Activated gamma-delta T cell treated with Interleukin-2 at 50 U/mL for 16 hours (primary cell): ENCODE measurements at places on chromosomes 11 and 22.
A peak's percentile ranks its signal among the peaks of the same experiment; 100 is the strongest.

- no peak for DNase-seq
Measured at GRCh38 chr11:133337193-133337592, 195.1 kb downstream of the OPCML start.

- peak; percentile 3 for DNase-seq
Measured at GRCh38 chr11:2771758-2772466, 72.1 kb upstream of the KCNQ1OT1 start.

DNA sequence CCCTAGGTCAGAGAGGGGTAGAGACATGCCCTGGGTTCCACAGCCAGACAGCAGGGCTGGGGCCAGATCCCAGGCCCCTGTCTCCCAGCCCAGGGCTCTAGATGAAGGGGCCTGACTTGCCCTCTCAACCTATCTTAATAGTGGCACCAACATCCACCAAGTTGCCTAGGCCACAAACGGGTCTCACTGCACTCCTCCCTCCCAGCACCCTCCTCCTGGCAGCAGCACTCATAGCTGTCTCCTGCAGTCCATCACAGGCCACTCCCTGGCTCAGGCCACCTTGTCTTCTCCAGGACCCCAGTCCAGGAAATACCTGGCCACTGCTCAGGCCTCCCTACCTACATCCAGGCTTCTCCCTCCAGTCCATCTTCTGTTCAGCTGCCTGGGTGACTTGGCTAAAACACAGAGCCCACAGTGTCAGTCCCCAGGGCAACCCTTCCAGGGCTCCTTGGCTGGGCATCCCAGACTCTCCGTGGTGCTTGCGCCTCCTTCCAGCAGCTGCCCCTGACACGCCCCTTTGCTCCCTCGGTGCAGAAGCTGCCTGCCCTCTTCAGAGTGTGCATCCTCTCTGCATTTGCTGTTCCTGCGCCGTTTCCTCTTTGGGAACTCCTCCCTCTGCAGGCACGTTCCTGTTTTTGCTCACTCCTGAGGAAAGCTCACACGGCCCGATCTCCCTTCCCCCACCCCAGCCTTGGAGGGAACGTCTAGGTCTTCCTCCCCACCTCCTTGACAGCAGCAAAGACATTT lies 40.5 kb downstream of the LRRC32 start:
- no peak for DNase-seq

DNA sequence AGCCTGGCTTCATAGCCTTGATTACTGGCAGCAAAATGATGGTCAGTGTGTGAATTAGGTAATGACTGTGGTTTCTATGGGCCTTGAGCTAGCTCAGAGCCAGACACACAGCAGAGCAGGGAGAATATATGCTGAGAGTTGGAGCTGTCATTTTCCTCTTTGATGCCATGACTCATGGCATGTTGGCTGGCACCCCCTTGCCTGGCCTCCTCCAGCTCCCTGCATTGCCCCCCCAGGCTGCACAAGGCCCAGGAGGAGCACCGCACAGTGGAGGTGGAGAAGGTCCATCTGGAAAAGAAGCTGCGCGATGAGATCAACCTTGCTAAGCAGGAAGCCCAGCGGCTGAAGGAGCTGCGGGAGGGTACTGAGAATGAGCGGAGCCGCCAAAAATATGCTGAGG lies 20.3 kb upstream of the RRM1 start:
- no peak for DNase-seq

DNA sequence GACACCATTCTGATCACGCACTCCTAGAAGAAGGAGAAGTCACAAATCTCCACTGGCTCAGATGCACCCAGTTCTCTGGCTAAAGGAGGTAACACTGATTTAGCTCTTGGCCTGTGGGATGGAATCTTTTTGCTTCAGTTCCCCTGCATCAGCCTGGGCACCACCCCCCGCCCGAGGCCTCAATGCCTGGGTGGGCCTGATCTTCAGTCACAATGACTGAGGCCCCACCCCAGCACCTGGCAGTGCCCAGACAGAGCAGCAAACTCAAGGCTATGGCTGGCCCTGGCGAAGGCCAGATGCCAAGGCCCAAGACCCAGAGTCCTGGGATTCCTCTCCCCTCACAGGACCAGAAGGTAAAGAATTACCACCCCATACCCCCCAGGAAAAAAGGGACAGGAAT lies 5.0 kb downstream of the CYB561A3 start:
- DNase-seq = no peak

DNA sequence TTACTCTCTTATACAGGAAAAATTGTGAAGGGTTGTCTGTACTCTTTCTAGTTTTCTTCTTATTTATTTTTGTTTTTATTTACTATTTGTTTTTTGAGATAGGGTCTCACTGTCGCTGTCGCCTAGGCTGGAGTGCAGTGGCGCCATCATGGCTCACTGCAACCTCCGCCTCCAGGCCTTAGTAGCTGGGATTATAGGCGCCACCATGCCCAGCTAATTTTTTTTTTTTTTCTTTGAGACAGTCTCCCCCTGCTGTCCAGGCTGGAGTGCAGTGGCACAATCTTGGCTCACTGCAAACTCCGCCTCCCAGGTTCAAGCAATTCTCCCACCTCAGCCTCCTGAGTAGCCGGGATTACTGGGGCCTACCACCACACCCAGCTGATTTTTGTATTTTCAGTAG lies 18.4 kb downstream of the CUL5 start:
- no peak for DNase-seq

DNA sequence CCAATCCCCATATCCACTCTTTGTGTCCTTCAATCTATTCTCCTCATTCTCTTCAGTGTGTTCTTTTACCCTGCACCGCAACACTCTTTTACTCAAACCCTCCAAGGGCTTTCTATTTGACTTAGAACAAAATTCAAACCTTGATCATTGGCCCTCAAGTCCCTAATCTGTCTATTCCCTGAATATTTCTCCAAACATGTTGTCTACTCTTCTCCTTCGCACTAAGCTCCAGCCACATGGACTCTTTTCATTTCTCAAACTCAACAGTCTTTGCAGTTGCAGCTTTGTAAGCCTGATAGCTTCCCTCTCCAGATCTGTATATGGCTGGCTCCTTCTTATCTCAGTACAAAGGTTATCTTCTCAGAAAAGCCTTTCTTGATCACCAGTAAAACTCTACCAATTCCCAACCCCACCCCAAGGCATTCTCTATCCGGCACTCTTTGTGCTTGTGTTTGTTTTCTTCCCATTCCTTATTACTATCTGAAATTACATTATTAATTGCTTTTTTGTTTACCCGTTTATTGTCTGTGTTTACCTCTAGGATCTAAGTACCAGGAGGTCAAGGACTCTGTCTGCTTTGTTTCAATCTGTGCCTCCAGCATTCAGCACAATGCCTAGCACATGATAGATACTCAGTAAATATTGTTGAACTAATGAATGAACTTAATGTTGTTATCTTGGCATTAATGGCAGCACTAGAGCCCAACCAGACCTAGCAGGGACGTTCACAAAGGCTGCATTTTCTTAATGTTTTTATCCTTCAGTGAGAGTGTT lies 147.4 kb downstream of the BBOX1 start:
- no peak for DNase-seq

GRCh38 chr22:37291559-37292298 lies 9.4 kb downstream of the CYTH4 start:
- DNase-seq = no peak

GRCh38 chr11:123576501-123576900 lies 77.9 kb downstream of the SCN3B start:
- DNase-seq = no peak

GRCh38 chr11:35786188-35786587 lies 123.6 kb downstream of the TRIM44 start:
- DNase-seq = no peak
